ENCODE measurements at places on chromosomes 11 and 22.

GRCh38 chr11:95147364-95147905, 57.8 kb downstream of the ENDOD1 start:
- DNase-seq = no peak

GRCh38 chr22:39559456-39560105, 11.0 kb upstream of the CACNA1I start:
- DNase-seq = no peak

GRCh38 chr22:26552466-26552865, 37.5 kb downstream of the TPST2 start:
- no peak for DNase-seq

GRCh38 chr11:74641905-74642304, 49.5 kb downstream of the POLD3 start:
- no peak for DNase-seq

- DNase-seq = no peak
Measured at GRCh38 chr11:111454561-111455192, 57.5 kb downstream of the BTG4 start.

GRCh38 chr11:35622070-35622469, 3.8 kb downstream of the FJX1 start:
- no peak for DNase-seq

DNA sequence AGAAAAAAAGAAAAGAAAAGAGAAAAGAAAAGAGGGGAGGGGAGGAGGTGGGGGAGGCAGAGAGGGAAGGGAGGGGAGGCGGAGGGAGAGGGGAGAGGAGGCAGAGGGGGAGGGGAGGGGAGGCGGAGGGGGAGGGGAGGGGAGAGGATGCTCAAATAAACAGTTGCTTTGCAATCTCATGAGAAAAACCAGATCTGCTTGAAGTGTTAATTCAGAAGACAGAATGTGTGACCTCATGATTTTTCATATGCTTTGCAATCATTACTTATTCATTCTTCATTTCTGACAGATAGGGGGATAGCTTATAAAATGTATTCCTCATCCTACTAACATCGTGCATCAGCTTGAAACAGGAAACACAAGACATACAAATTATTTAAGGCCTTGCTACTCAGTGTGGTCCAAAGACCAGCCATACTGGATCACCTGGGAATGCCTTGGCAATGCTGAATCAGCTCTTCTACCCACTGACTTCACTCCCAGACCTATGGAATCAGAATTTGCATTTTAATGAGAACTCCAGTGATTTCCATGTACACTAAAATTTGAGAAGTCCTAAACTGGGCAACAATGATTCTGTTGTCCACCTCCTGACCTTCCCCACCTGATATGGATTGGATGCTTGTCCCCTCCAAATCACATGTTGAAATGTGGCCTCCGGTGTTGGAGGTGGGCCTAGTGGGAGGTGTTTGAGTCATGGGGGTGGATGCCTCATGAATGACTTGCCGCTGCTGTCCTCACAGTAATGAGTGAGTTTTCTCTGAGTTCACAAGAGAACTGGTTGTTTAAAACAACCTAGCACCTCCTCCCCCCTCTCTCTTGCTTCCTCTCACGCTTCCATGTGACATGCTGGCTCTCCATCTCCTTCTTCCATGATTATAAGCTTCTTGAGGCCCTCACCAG, 69.2 kb downstream of the CCDC34 start:
- no peak for DNase-seq

DNA sequence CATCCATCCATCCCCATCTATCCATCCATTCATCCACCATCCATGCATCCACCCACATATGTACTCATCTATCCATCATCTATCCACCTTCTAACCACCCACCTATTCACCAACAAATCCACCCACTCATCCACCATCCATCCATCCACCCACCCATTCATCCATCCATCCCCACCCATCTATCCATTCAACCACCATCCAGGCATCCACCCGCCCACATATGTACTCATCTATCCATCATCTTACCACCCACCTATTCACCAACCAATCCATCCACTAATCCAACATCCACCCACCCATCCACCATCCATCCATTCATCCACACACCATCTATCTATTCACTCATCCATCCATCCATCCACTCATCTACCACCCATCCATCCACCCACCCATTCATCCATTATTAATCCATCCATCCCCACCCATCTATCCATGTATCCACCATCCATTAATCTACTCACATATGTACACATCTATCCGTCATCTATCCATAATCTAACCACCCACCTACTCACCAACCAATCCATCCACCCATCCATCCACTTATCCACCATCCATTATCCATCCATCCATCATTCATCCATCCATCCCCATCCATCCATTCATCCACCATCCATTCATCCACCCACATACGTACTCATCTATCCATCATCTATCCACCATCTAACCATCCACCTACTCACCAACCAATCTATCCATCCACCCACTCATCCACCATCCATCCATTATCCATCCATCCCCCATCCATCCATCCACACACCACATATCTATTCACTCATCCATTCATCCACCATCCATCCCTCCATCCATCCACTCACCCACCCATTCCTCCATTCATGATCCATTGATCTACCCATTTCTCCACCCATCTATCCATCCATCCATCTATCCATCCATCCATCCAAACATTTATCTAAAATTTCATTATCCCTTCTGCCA, 940.0 kb downstream of the BRD1 start:
- DNase-seq = no peak

- DNase-seq = no peak
Measured at GRCh38 chr11:102426570-102426969, 26.0 kb downstream of the TMEM123 start.
